ENCODE measurements at places on chromosomes 7 and 10. TPM values are rescaled to one million over a fixed set of nuclear protein-coding genes. Genes with fewer than 3 reads are reported as not detected.

Gene SPDYE3
- not detected for polyA plus RNA-seq

Gene DDX21
- 96.1 TPM for polyA plus RNA-seq

Gene LAMB1
- polyA plus RNA-seq: 86.0 TPM

Gene ASB10
- not detected for polyA plus RNA-seq

Gene CALHM2
- polyA plus RNA-seq: 6.6 TPM
